Amniotic epithelial cell (primary cell): ENCODE measurements at places on chromosomes 6 and 20.
A peak's percentile ranks its signal among the peaks of the same experiment; 100 is the strongest.

- DNase-seq: no peak
Observed at GRCh38 chr20:641516-641875, 11.5 kb downstream of the SRXN1 start.

- DNase-seq: no peak
Observed at GRCh38 chr6:81847866-81848265, 95.4 kb upstream of the TENT5A start.

DNA sequence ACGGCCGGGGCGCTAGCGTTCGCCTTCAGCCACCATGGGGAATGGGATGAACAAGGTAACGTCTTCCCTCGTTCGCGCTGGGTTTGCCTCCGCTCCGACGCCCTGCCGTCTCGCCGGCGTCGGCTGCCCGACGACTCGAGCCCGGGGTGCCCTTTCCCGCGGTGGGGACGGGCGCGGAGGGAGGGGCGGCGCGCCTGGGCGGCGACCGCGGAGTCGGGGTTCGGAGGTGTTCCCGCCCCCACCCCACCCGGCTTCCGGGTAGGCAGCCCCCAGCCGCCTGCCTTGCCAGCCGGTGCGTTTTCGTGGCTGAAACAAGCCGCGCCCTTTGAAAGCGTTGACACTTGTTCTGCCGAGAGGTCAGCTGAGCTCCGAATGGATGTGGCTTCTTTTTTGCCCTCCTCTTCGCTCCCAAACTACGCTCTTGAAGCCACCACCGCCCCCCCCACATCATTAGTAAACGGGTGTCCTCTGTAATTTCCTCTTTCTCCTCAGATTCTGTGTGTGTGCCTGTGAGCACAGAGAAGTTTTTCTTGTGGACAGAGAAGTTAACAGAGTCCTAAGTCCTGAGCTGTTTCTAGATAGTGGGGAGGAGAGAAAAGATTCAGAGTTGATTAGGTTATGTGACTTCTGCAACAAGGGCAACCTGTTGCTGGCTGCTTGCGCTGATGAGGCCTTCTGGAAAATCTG lies 362 bp downstream of the DUSP22 start:
- peak; percentile 29 for DNase-seq

DNA sequence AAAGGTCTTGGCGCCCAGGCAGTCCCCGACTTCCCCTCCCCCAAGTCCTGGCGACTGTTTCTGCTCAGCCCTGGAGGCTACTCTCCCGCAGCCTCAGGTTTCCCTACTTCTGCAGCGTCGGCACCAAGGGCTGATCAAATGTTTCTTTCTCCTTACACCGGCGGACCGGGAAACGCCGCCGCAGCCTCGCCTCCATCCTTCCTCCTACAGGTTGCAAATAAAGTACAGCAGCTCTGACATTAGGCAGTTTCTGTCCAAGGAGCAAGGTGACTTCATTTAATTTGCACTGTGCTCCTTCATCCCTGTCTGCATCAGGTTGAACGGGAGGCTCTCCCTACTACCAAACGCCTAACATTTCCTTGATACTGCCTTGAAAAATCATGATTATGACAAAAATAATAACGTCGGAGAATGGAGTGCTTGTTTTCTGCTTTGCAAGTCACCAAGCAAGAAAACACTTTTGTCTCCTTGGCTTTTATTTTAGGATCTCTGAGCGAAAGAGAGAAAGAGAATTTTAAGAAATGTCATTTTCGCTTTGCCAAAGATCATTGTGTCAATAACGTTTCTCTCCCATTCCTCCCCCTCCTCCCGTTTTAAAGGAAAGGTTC lies 1.0 kb downstream of the CLIC5 start:
- no peak for DNase-seq

DNA sequence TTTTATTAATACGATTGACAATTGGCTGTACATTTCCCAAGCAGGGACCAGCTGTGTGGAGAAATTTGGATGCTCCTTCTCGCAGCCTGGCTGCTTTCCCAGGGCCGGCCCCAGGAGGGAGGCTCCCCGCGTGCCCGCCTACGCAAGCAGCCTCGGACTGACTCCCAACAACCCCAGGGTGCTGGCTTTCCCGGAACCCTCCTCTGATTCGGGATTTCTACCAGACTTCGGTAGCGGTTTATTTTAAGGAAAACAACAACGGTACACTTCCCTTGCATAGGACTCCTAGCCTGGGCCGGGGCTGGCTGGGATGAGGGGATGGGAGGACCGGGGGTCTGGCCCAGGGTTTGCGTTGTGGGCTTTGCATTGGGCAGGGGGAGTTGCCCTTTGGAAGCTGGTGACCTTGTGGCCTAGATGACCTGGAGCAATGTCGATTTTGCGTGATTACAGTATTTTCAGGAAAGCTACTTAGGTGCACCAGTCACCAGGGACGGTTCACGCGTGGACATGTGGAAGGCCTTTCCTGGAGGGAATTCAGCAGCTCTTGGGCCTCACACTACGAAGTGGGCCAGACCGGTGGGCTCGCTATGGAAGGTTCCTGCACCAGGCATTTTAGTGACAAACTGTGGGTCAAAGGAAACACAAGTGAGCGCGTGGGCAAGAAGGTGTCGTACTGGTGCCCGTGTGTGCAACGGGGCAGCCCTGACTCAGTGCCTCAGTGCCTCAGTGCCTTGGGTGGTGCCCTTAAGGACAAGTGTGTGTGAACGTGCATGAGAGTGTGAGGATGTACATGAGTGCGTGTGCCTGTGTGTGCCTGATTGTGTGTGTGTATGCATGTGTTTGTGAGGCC lies 20.7 kb upstream of the PHACTR3 start:
- DNase-seq: no peak

DNA sequence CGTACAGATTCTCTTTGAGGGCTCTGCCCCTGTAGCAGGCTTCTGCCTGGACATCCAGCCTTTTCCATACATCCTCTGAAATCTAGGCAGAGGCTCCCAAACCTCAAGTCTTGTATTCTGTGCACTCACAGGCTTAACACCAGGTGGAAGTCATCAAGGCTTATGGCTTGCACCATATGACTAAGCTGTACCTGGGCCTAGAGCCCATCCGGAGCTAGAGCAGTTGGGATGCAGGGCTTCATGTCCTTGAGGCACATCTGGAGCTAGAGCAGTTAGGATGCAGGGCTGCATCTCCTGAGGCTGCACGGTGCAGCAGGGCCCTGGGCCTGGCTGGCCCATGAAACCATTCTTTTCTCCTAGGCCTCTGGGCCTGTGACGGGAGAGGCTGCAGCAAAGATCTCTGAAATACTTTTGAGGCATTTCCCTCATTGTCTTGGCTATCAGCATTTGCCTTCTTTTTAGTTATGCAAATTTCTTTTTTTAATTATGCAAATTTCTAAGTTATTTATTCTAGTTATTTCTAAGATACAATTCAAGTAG lies 98.7 kb downstream of the CD24 start:
- DNase-seq: no peak

GRCh38 chr20:382291-383115 lies 1.9 kb downstream of the TRIB3 start:
- no peak for DNase-seq

DNA sequence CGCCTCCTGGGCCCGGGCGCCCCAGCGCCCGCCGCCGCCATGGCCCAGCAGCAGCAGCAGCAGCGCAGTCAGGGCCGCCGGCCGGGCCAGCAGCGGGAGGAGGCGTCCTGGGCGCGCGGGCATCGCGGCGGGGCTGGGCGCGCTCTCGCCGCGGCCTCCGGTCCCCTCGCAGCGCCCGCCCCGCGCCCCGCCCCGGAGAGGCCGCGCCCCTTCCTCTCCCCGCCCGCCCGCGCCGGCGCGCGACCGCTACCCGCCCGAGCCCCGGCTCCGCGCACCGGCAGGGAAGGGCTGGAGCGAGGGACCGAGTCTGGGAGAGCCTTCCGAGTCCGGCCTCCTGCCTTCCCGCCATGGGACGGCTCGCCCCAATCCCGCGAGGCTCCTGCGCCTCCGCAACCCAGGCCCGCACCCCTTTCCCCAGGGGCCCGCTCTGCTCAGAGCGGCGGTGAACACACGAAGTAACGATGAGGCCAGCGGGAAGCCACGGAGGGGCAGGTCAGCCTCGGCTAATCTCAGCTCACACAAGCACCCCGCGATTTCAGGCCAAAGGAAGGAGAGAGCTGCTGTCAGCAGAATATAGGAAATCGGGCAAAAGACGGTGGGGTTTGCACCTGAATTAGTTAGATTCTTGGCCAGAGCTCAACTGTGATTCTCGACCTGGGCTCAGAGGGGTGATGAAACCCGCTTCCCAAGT lies at the start of gene TXNDC5:
TSS of gene TXNDC5 (minus strand) at position 135 of the 691 bp plus-strand sequence. CDS start at position 123, 12 bp downstream.
- peak; percentile 58 for DNase-seq

GRCh38 chr6:35179901-35180535 lies 33.7 kb upstream of the SCUBE3 start:
- DNase-seq: no peak

- DNase-seq: no peak
Observed at GRCh38 chr6:122400121-122400450, 634 bp downstream of the HSF2 start.

- no peak for DNase-seq
Observed at GRCh38 chr6:23663652-23664051, 462.4 kb upstream of the NRSN1 start.
